Stimulated activated CD4-positive, alpha-beta T cell treated with anti-CD3 and anti-CD28 coated beads, Interleukin-1b, Interleukin-23, amount 100 ng/mL, for 1 hour (primary cell): ENCODE measurements at places on chromosomes 6 and 20.

DNA sequence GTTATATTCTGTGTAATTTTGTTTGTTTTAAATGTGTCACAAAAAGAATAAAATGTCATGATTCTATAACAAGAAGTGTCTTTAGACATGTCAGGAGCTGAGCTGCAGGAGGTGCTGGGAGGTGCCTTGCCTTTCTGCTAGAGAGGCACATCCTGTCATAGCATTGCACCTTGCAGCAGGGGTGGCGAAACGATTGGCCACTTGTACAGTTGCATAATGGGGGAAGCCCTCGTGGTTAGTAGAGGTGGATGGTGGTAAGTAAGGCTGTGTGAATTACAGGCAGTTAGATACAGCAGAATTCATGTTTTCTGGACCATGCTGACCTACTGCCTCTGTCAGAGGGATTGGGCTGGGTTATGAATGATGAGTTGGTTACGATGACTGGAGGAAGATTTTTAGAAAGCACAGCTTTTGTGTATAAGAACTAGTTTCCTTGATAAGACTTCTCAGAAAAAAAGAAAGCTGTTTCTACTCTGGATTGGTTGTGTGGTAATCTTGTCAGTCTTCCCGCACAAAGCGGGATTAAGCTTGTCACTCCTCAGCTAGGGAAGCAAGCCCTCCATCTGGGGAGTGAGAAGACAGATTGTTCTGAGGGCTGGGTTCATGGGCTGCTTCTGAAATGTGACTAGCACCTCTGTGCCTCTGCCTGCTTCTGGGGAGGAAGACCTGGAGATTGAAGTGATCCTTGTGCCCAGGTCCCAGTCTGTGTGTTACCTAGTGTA, 74.9 kb downstream of the FOXO3 start:
- no peak for DNase-seq

DNA sequence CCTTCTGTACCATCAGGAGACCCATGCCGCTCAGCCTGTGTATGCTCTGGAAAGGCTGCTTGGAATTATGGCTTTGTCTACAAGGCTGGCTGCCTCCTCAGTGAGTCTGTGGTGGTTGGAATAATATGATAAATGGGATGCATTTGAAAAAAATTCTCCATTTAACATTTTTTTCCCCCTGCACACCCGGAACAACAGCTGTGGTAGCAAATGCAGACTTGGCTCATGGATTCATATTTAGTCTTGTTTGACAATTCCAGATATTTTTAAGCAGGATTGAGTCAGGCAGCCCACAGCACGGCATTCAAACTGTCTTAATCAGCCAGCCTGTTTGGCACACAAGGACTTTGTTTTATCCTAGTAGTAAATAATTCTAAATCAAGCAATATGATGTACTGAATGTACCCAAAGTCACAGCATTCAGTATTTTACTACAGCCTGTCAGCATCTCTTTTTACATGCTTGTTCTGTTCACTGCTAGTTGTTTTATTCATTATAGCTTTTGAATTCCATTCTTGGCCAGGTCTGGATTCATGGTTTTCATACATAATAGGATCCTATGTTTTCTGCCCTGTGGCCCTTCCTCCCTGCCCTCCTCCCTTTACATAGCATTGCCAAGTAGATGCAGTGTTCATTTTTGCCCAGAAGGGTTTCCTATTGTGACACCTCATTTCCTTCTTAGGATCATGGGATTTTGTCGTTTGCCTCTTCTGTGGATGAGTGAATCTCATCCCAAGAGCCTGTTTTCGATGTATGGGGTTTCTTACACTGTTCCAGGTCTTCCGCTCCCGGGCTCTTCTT, 68.1 kb downstream of the LRRC1 start:
- DNase-seq, result no peak

DNA sequence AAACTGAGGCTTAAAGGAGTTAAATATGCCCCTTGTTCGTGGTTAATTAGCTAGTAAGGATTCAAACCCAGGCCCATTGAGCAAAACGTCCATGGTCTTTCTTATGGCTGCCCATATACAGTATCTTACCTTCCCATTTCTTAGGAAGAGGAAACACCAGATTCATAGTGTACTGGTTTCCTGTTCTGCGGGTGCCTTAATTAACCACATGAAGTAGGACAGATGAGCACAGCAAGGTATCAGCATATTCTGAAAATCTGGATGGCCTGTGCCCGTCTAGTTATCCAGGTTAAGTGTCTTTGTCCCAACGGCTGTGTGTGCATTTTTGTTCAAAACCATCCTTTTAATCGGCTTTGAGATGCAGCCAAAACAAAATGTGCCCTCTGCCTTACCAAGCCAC, 93.4 kb upstream of the TRAF3IP2 start:
- no peak for DNase-seq

- DNase-seq, result no peak
Measured at GRCh38 chr6:109347779-109348178, 34.5 kb downstream of the CD164 start.

GRCh38 chr6:150969901-150970300, 104.4 kb downstream of the MTHFD1L start:
- no peak for DNase-seq

- no peak for DNase-seq
Measured at GRCh38 chr20:23445596-23446217, 6.2 kb downstream of the CSTL1 start.

- DNase-seq, result no peak
Measured at GRCh38 chr6:55496201-55496600, 82.8 kb downstream of the HMGCLL1 start.

GRCh38 chr6:112224088-112224487, 30.3 kb downstream of the LAMA4 start:
- DNase-seq, result no peak

DNA sequence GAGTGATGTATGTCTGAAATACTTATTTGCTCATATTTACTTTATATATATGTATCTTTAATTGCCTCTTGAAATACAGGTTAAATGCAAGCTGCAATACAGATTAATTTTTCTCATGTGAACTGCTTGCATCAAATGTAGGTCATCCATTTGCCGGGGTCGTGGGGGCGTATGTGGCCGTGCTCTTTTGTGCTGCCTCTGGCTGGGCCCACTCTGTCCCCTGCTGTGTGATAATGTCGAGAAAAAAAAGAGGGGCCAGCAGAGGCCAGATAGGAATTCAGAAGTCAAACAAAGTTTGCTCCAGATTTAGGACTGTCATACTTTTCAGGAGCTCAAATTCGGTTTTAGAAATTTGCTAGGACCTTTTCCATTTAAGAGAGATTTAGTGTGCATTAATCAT, 459.6 kb upstream of the SOX4 start:
- DNase-seq, result no peak
